ENCODE measurements at places on chromosomes 4 and X. TPM values are rescaled to one million over a fixed set of nuclear protein-coding genes. Genes with fewer than 3 reads are reported as not detected.

DNA sequence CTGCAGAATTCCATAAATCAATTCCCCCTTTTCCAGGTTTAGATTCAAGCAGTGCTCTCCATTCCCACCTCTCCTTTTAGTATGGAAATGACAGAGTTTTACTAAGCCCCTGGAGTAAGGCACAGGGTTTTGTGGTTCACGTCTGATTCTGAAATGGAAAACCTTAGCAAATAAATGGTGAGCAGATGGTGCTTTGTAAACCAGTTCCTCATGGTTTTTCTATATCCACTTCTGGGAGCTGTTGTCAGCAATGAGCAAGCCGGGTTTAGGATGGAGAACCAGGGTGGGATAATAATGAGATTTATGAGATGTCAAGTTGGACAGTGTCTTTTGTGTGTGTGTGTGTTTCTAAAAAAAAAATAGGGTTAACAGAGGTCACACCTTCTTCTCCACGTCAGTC, 113.8 kb upstream of the RBPJ start:
- DNase-seq, result no peak

DNA sequence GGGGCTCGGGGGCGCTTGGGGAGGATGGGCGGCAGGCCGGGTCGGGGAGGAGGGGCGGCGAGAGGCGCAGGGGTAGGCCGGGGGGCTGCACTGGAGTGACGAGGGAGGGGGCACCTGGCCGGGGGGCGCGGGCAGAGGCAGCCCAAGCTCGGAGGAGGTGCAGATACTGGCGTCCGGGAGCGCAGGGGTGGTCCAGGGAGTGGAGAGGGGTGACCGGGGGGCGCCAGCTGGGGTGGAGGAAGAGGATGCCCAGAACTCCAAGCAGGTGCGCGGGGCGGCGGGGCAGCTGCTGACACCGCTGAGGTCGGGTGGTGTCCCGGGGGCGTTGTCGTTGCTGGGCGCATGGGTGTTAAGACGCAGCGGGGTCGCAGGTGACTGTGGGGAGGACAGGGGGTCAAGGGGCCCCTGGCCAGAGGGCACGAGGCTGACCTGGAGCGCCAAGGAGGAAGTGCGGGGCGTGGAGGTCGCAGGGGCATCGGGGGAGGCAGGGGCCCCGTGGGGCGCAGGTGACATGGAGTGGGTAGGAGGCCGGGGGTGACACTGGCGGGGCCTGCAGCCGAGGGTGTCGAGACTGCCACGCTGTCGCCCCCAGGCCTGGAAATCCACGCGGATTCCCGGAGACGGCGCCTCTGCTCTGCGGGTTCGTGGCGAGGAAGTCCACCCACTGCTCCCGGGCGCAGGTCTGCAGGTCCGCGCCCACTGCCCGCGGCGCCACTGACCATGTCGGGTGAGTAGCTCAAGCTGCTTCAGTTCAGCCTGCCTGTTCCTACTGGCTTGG, 928 bp downstream of the GYG2 start:
- no peak for DNase-seq

DNA sequence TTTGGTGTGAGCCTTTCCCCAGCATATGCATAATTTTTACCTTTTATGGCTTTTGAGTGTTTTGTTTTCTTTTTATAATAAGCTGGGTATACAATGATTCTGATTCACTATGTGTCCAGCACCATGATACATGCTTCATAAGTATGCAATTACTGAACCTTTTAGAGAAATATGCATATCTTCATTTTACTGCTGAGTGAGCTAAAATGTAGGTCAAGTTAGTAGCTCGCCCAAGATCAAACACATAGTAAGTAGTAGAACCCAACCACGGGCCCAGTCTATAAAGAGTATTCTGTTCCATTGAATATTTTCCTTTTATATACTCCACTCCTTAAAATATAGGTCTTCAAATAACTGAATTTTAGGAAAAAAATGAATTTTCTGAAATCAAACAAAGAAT, 362.4 kb upstream of the HTR2C start:
- no peak for DNase-seq

GRCh38 chr4:178165251-178165950, 723.2 kb upstream of the AGA start:
- DNase-seq, result no peak

IBSP gene
- 0.27 TPM for total RNA-seq

- no peak for DNase-seq
These were observed 35.0 kb downstream of the LIMCH1 start for GRCh38 chr4:41572956-41573355.

HSFX1 gene
- total RNA-seq, result 3.0 TPM

DNA sequence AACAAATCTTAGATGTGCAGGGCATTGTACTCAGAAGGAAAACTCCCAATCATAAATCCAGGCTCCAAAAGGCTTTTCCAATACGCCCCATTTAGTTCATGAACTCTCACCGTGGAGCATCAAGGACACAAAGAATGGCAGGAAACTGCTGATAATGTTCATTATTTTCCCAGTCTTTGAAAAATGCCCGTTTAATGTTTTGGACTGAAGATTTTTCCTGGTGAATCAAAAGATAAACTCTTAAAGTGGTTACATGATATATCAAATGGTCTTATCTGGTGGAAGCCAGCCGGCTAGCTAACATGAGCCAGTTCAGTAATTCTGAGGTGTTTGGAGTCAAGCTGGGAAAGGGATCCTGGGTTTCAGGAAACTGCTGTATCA, 62.1 kb upstream of the AP1S2 start:
- DNase-seq, result no peak

GRCh38 chrX:108397627-108398391, 40.4 kb downstream of the COL4A6 start:
- no peak for DNase-seq

- DNase-seq, result no peak
These were observed 114.1 kb upstream of the NPY2R start for GRCh38 chr4:155094201-155094820.

- peak; percentile 54 for DNase-seq
These were observed at the start of gene UNC5C for GRCh38 chr4:95548738-95549245. Gene UNC5C, minus strand, starts transcription at chr4:95548973.

DNA sequence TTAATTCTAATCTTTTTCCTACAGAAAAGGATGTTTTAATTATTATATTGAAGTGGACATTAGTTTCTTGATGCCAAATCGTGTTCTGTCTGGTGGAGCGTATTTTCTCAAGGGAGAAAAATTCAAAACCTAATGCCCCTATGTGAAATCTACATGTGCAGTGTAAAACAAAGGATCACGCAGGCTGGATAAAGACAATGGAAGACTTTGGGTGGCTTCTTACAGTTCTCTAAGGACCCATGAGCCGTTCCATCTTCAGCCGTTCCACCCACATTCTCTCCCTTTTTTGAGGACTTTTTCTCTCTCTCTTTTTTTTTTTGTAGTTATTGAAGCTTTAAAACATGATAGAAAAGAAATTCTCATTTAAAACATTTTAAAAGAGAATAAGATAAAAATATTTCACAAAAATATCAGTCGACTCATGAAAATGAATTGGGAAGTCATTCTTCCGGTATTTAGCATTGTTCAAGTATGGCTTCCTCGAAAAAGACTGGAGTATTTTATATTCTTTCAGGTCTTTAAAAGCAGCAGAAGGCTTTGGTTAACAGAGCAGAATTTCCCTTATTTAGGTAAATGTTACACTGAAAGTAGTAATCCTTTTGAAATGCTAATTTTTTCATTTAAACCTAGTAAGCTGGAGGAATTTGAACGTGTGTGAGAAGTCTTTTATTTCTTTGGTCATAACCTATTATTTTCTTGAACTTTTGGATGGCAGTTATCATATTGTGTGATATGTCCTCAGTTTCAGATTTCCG, 11.0 kb downstream of the TENM3 start:
- no peak for DNase-seq

DNA sequence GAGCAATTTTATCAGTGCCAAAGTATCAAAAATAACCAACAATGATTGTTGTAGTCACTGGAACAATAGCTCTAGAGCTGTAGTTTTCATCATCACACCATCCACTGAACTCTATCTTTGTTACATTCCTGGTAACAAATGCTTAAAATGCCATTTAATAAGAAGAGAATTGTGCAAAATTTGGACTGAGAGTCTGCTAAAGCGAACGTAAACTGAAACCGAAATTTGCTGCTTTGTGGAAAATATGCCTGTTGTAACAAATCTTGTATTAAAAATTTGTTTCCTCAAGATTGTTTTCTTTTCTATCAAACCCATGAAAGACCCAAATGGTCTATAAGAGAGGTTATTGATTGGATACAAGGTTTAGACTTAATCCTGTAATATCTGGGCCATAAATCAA, 109.3 kb upstream of the TECRL start:
- no peak for DNase-seq

- no peak for DNase-seq
These were observed 6.4 kb upstream of the LONRF3 start for GRCh38 chrX:118968031-118968430.

RGN gene
- total RNA-seq, result 7.0 TPM

KIT gene
- 43.4 TPM for total RNA-seq

DNA sequence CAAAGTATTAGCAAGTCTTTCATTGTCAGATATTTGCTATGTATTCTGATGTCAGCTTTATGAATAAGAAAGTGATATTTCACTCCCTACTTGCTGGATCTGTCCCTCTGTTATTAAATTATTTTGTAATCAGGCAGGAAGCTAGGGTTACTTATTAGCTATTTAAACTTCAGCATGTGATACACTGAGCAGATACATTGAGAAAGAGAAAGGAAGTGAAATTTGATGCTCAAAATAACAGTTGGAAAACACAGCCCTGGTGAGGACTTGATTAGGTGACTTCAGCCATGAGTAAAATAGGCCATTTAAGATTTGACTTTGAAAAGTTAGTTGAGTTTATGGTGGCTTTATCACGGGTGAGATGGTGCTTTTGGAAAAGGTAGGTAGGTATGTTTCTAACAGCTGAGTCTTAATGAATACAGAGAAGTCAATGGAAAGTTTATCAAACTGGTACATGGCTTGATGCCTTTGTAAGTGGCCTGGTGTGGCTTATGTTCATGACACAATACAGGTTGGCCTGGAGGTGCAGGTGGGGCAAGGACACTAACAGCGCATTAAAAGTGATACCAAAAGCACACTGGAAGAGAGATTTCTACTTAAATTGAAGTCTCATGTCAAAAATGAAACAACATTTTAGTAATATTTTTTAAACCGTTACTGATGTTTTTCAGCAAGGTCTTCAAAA, 321.2 kb upstream of the SPOCK3 start:
- no peak for DNase-seq

UGT2B15 gene
- total RNA-seq, result not detected

- no peak for DNase-seq
These were observed 24.4 kb upstream of the SLC25A43 start for GRCh38 chrX:119374736-119375135.

FAAH2 gene
- total RNA-seq, result 1.5 TPM

CXCL10 gene
- total RNA-seq, result 0.27 TPM

GRCh38 chrX:11751261-11751660, 6.8 kb upstream of the MSL3 start:
- DNase-seq, result no peak

DNA sequence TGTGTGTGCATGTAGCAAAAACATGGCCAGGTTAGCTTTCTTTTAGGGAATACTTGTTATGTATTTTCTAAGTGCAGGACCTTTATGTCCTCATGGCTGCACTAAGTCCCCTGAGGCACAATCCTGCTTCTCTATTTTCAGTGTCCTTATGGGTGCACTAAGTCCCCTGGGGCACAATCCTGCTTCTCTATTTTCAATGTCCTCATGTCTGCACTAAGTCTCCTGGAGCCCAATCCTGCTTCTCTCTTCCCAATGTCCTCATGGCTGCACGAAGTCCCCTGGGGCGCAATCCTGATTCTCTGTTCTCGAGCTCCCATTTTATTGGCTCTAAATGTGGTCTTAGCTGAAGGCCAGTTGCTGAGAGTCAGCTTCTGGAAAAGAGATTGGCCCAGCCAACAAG, 49.7 kb upstream of the GPRIN3 start:
- DNase-seq, result no peak

DNA sequence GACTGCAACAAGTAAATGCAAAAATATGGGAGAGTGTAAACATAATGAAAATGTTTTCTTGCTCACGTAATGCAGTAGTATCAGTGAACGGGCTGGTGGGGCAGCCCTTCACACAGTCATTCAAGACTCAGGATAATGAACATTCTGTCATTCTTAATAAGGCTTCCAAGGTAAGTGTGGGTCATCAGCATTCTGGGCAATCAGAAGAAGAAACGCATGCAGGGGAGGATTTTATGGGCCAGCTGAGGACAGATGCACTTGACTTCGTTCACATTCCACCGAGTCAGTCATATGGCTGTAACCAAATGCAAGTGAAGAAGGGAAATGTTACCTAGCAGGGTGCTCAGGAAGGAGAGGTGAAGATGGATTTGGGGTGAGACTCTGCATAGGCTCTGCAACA, 68.0 kb upstream of the MAP9 start:
- DNase-seq, result no peak

DNA sequence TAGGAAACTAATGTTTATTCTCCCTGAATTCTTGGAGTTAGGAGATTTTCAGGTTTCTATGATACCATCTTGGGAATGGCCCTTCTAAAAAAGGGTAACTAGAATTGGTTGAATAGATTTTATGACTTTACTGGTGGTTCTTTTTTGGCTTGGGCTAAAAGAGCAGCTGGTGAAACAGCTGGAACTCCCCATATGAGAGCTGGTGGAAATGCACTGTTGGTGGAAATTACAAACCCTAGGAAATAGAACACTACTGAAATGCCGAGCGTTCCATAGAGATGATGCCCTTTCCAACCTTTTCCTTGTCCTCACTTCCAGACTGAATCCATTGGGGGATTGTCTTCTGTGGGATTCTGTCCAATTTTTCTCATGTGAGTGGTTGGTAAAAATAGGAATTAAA, 139.5 kb downstream of the STIM2 start:
- no peak for DNase-seq

TSPYL2 gene
- 11.7 TPM for total RNA-seq

GRCh38 chrX:12971282-12972003, 3.5 kb upstream of the TMSB4X start:
- no peak for DNase-seq

- DNase-seq, result no peak
These were observed 1396.9 kb upstream of the IGFBP7 start for GRCh38 chr4:58507079-58507478.

NIPAL1 gene
- total RNA-seq, result 3.9 TPM

TENM3 gene
- 163 TPM for total RNA-seq

PAGE1 gene
- not detected for total RNA-seq

INTU gene
- 50.6 TPM for total RNA-seq

C4orf50 gene
- total RNA-seq, result 9.4 TPM

- no peak for DNase-seq
These were observed 175.0 kb downstream of the PTTG2 start for GRCh38 chr4:38135201-38135600.

DIPK2B gene
- total RNA-seq, result 5.0 TPM

- no peak for DNase-seq
These were observed 44.9 kb downstream of the GATB start for GRCh38 chr4:151715881-151716280.

PSAPL1 gene
- total RNA-seq, result not detected

- DNase-seq, result no peak
These were observed 169.0 kb downstream of the BEND2 start for GRCh38 chrX:18051690-18052089.
